NCI-H146 (cell line): ENCODE measurements at places on chromosomes 5 and 9.
A peak's percentile ranks its signal among the peaks of the same experiment; 100 is the strongest.

DNA sequence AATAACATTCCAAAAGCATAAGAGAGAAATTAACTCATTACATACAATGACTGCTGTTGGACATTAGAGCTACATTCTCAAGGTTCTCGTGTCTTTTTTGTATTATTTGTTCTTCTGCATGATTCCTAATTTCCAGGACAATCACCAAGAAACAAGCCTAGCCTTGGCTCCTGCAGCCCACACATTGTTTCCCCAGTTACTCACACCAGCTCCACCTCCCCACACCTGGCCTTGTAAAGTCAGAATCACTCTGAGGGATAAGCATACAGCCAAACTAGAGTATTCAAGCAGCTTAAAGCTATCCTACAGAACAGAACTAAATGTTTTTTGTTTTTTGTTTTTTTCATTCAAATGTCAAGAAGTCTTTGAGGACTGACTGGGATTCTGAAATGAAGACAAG lies 189.2 kb downstream of the HINT1 start:
- no peak for DNase-seq

- peak; percentile 89 for DNase-seq
Measured at GRCh38 chr9:18473652-18474279, at the start of gene ADAMTSL1. Gene ADAMTSL1, plus strand, starts transcription at chr9:18474153. Its CDS starts 80 bp downstream, at chr9:18474233.

GRCh38 chr9:13556656-13557055 lies 277.2 kb upstream of the MPDZ start:
- DNase-seq = no peak

GRCh38 chr9:76486151-76486550 lies 27.2 kb downstream of the GCNT1 start:
- no peak for DNase-seq

DNA sequence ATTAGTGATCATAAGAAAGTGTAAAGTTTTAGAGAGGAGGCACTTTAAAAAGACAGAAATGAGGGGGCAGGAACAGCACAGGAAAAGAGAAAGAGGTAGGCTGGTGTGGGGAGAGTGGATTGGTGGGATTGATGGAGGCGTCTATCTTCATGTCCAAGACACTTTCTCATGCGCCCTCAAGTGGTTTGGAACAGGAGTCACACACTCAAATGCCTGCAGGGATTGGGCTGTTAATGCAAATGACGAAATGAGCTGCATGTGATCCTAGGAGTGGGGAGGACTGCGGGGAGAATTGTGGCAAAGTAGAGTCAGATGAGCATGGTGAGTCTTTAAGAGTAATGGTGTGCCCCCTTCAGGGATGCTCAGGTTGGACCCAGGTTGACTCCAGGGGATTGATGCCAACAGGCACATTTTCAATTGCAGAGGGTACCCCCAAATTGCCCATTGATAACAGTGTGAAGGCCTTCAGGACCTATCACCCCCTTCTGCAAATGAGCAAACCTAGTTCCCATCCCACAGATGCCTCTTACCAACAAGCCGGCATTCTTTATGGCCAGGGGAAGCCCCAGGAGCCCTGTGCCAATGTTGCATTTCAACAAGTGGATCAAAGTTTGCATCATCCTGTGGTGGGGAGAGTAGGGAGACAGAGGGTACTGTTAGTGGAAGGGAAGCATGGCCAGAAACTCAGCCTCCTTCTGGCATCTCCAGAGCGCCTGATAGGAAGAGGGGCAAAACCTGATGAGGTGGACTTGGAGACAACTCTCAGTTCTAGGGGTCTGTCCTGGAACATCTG lies 5.3 kb downstream of the SLC36A3 start:
- no peak for DNase-seq

DNA sequence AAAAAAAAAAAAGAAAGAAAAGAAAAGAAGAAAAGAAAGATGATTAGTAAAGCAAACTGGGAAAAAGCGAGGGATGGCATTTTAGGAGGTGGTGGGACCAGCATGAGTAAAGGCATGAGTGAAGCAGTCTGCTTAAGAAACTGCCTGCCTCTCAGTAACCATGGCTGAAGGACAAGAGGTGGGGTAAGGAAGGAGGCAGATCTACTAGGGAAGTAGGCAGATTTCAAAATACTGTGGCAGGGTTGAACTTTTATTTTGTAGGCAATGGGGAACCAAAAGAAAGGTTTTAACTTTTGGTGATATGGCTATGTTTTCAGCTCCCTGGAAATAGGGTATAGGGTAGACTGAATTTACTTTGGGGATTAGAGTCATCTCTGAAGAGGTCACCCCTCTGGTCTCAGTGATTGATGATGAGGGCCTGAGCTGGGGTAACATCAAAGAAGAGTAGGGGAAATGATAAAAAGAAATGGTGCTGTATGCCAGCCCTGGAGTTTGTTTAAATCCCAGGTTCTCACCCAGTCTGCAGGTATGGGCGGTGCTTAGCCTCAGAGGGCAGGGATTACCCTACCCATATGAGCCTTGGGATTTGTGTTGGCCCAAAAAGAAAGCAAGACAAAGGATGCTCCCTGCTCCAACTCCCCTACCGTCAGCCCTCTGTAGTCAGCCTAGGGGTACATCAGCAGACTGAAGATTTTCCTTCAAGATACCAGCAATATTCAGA lies 316.2 kb downstream of the CWC27 start:
- no peak for DNase-seq

- DNase-seq = no peak
Measured at GRCh38 chr9:126609711-126610388, 3.9 kb upstream of the LMX1B start.

DNA sequence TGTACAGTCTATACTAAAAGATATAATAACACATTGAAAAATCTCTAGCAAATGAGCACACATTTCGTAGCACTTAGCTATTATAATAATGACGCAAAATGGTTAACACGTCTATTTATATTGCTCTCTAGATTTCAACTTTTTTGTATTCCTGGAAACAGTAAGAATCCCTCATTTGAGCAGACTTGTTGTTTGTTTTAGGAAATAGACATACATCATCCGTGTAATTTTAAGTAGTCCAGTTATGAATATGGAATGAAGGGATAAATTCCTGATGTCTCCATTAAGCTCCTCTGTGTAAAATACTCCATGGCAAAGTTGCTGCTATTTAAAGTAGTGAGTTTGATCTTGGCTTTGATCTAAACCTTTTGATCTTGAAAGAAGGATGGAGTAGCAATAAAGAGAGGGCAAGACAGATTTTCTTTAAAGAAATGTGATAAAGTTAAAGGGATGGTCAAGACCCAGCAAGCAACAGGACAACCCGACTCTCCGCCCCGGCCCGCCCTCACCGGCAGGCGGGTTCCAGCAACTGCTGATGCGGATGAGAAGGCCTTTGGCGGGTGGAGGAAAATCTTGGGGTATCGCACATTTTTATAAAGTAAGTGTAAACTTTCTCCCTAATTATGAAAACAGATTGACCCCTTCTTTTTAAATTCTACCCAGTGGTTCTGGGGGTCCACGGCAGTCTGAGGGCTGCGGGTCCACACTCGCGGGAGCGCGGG lies 277.4 kb downstream of the AOPEP start:
- peak; percentile 24 for DNase-seq

DNA sequence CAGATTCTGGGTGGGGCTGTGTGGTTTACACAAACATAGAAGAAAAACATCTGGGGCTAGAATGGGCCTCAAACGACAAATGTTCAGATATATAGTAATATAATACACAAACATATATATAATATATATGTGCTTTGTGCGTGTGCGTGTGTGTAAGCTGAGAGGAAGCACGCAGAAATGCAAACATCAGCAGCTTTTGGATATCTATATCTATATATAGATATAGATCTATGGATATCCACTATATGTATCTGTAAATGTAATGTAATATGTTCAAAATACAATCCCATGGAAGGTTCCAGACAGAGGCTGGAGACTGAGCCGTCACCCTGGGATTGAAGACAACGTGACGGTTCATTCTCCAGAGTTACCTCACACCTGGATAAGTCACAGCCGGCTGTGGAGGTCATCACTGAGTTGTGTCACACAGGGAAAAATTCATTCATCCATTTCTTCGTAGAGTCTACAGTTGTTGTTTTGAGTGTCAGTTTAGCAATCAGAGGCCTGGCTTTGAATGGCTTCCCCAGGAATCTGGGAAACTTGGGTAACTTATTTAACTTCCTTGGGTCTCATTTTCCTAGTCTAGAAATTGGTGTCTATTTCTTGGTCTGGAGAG lies 123.0 kb upstream of the CPEB4 start:
- no peak for DNase-seq

DNA sequence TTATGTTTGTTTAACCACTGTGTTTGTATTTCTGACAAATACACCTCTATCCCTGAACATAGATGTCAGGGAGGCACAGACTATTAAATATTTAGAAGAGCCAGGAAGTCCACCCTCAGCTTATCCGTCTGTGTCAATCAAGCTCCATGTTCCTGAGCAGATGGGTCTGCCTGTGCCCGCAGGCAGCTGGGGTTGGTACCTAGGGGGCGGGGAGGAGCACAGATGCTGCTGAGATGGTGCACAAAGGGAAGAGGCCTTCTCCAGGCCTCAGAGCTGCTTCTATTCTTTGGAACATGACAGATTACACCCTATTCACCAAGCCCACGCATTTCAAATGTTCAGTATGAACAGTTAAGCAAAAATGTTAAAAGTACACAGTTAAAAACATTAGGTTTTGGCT lies 142.1 kb downstream of the EPB41L4A start:
- no peak for DNase-seq

DNA sequence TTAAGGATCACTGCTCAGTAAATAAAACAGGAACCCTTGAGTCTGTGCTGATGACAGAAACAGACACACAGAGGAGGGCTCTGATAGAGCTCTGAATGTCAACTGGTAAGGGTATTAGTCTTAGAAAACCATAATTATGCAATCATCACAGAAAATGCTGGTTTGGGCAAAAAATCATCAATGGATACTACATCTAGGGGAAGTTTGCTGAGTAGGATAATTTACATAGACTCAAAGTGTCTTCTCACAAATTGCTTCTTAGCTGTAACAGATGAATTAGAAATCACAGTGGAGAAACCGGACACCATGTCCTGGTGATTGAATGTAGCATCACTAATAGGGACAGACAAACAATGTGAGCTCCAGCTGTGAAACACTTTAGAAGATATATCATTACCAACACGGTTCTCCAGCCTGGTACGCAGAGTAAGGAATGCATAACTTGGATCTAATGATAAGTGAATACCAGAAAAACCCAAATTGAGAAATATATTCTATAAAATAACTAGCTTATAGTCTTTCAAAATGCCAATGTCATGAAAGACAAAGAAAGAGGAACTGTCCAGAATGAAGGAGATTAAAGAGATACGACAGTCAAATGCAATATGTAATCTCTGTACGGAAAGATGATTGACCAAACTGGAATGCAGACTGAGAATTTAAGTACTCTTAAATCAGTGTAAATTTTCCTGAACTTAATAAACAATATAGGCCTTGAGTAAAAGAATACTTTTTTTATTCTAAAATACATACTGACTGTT lies 17.3 kb downstream of the CHD1 start:
- peak; percentile 62 for DNase-seq

- DNase-seq = peak; percentile 44
Measured at GRCh38 chr5:83711982-83712601, 8.6 kb downstream of the HAPLN1 start.

- DNase-seq = no peak
Measured at GRCh38 chr9:92406477-92406876, 2.1 kb upstream of the OGN start.

- DNase-seq = no peak
Measured at GRCh38 chr9:123676869-123677268, 253.1 kb downstream of the DENND1A start.

DNA sequence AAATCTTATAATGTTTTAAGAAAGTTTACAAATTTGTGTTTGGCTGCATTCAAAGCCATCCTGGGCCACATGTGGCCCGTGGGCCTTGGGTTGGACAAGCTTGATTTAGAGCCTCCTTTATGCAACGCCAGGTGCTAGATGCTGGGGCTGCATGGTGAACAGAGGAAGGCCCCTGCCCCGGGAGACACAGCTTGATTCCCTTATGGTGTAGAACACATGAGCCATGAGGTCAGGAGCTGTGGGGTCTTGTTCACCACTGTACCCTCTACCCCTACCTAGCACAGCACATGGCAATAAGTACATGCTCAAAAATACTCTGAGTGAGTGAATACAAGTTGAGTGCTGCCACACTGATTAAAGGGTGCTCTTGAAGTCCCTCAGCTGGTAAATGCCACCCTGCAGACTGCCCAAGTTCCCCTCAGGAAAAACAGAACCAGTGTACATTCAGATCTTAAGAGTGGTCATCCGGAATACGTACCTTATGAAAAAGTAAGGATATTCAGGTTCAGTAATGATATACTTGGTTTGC lies 71.9 kb downstream of the ARRDC3 start:
- no peak for DNase-seq

DNA sequence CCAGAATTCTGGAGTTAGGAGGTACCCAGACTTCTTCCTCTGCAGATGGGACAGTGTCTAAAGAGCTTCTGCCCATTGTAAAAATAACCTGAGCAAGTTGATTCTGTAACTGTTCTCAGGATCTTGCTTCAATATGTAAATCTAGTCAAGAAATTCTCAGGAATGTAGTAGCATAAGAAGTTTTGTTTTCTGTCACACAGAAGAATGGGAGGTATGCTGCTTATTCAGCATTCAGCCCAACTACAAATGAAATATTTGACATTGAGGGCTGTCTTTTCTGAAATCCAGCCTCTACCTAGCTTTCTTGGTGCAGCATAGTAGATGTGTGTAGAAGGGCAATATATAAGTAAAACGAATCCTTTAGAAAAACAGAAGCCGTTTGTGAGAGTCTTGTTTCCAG lies 13.8 kb downstream of the MACIR start:
- no peak for DNase-seq

- no peak for DNase-seq
Measured at GRCh38 chr5:101829255-101829654, 466.8 kb downstream of the SLCO4C1 start.

GRCh38 chr5:76385540-76385939 lies 17.5 kb upstream of the IQGAP2 start:
- no peak for DNase-seq

GRCh38 chr5:943201-943917 lies 50.7 kb downstream of the TRIP13 start:
- DNase-seq = no peak

DNA sequence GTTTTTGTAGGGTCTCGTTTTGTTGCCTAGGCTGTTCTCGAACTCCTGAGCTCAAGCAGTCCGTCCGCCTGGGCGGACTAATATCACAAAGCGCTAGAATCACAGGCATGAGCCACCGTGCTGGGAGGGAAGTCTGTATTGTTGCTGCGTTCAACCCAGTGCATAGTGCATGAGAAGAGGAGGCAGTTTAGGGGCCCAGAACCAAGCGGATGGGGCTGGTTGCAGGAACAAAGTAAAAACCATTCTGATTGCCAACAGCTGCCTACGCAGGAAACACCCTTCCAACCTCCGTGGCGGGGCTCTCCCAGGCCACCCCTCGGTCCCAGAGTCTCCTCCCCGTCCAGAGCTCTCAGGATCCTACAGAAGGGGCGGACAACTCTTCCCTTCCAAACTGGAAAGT lies 87.1 kb downstream of the ANXA2R start:
- no peak for DNase-seq
